ENCODE measurements at places on chromosomes 12 and 14.

DNA sequence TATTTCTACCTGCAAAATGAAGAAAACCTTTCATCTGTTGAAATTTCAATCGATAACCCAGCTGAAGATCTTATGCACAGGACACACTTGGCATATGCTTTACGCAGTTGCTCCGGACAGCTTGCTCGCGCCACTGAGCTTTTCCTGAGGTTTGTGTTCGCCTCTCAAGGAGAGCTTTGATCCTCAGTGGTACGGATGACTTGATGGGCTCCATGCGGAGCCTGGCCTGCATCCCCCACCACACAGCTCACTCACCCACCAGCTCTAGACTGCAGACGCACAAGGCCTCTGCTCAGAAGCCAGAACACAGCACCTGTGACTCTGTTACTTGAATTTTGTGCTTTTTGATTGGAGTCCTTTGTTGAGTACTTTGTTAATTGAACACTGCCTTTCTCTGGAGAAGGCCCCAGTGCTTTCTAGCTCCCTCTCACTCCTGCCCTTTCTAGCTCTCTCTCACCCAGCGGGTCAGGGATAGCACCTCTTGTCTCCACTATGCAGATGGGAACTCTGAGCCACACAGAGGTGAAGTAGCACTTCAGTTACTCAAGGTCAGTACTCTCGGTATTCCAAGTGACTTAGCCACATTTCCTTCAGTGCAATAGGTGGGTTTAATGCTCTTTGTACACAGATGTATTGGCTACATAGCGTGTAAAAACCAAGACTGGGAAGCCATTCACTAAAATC is 52.1 kb downstream of the TBC1D30 start:
- no peak for DNase-seq

GRCh38 chr14:75531256-75531655 is 9.0 kb downstream of the BATF start:
- no peak for DNase-seq

GRCh38 chr12:27970401-27971120 is 2.0 kb downstream of the PTHLH start:
- no peak for DNase-seq

DNA sequence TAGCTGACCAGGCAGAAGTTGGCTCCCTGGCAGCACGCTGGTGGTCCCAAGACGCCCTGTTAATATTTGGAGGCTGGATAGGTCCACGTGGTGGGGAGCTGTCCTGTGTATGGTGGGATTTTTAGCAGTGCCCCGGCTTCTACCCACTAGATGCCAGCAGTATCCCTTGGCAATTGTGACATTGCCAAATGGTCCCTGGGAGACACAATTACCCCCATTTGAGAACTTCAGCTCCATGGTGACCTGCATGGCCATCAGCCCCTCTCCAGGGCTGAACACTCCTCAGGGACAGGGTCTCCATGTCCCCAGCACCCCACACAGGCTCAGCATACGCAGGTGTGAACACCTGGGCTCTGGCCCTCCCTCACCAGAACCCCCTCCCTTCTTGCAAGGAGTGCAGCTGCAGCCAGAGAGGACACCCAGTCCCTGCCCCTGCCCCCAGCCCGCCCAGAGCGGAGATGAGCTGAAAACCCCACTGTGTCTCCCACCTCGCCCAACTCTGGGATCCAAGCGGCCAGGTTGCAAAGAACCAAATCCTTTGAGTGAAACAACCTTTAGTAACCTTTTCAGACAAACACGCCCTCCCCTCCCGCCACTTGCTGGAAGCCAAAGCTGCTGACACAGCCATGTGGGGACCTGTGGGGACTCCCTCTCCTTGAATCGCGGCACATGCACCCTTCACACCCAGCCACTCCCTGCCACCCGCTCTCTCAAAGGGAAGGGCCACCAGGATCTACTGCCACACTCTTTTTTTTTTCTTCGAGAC is 120.4 kb downstream of the CALM1 start:
- no peak for DNase-seq

DNA sequence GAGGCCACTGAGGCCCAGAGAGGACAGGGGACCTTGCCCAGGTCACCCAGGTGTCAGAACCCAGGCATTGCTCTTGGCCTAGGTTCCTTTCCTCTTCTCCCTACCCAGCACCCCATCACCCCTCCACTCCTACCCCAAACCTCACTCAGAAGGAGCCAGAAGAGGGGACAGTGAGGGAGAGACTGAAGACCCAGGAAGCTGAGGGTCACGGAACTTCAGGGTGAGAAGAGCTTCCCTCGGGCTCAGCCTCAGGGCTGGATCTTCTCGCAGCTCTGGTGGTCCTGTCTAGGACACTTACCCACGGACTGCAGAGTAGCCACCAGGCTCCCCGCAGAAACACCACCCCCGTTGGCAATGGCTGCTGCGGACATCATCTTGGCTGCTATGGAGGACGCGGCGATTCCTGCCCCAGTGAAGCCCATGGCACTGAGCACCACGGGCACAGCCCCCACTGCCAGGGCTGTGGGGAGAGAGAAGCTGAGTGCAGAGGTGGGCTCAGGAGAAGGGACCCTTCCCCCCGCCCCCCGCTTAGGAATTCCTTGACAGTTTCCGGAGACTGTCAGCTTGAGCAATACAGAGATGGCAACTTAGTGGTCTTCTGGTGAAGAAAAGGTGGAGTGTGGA is 1.1 kb downstream of the IFI27L2 start:
- DNase-seq = no peak

- no peak for DNase-seq
Measured at GRCh38 chr14:80150301-80150700, 61.0 kb downstream of the DIO2 start.

DNA sequence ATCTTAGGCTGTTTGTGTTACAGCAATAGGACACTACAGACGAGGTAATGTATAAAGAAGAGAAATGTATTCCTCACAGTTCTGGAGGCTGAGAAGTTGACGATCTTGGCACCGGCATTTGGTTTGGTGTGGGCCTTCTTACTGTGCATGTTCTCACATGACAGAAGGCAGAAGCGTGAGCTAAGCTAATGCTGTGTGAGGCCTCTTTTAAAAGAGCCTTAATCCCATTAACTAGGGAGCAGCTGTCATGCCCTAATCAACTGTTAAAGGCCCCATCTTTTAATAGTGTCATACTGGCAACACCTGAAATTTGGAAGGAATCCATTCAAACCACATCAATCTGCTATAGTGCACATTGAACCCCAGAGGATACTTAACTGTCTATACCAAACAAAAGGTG is 992.9 kb downstream of the GALC start:
- DNase-seq = no peak

- DNase-seq = peak; percentile 49
Measured at GRCh38 chr12:127280393-127281275, 986.3 kb upstream of the TMEM132C start.
